Glomerular endothelial cell (primary cell): ENCODE measurements at places on chromosomes 7 and 10. TPM values are rescaled to one million over a fixed set of nuclear protein-coding genes. Genes with fewer than 3 reads are reported as not detected.

- DNase-seq = no peak
These were observed 49.5 kb upstream of the ZNF32 start for GRCh38 chr10:43698156-43698555.

- no peak for DNase-seq
These were observed 238.7 kb upstream of the PRSS58 start for GRCh38 chr7:142496545-142496991.

- DNase-seq = no peak
These were observed 136.6 kb downstream of the AHR start for GRCh38 chr7:17434841-17435692.

- DNase-seq = no peak
These were observed 318.8 kb upstream of the IGFBP3 start for GRCh38 chr7:46239846-46240245.

The CTAGE8 gene
- not detected in 2 replicates for total RNA-seq

The LMOD2 gene
- total RNA-seq = not detected in 2 replicates

The MRPS16 gene
- 46.3 and 48.6 TPM in 2 replicates for total RNA-seq
